ENCODE measurements at places on chromosomes 7 and 10.

DNA sequence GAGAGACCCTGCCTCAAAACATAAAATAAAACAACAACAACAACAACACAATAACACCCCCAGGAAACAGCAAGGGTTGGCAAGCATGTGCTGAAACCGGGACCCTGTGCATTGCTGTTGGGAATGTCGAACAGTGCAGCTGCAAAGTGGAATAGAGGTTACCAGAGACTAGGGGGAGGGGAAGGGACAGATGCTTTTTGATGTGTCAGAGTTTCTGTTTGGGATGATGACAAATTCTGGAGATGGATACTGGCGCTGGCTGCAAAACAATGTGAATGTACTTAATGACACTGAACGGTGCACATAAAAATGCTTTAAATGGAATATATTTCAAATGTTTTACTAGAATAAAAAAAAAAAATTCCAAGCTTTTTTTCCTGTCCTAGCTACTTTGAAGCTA, 241.8 kb downstream of the TEX36 start:
- no peak for DNase-seq

- no peak for DNase-seq
Observed at GRCh38 chr10:227014-227413, 91.8 kb downstream of the ZMYND11 start.

GRCh38 chr10:629186-629998, 60.1 kb downstream of the DIP2C start:
- no peak for DNase-seq

DNA sequence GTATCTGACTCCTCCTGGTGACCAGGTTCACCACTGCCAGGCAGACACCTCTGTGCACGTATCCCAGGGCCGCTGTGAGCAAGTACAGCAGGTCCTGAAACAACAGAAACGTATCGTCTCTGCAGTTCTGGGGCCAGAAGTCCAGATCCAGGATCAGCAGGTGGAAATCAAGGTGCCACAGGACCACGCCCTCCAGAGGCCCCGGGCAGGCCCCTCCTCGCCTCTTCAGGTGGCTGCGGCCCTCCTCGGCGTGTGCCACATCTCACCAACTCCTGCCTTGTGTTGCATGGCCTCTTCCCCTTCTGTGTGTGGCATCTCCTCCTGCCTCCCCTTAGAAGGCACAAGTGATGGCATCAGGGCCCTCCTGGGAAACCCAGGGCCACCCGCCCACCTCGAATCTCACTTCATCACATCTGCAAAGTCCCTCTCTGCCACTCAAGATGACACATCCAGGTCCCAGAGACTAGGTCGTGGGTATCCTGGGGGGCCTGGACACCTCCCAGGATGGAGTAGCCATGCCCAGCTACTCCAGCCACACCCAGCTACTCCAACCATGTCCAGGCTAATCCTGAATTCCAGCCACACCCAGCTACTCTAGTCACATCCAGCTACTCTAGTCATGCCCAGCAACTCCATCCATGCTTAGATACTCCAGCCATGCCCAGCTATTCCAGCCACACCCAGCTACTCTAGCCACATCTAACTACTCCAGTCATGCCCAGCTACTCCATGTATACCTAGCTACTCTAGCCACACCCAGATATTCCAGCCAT, 52.6 kb upstream of the DNAAF5 start:
- DNase-seq: no peak

GRCh38 chr7:96629884-96630283, 79.8 kb downstream of the SEM1 start:
- no peak for DNase-seq

DNA sequence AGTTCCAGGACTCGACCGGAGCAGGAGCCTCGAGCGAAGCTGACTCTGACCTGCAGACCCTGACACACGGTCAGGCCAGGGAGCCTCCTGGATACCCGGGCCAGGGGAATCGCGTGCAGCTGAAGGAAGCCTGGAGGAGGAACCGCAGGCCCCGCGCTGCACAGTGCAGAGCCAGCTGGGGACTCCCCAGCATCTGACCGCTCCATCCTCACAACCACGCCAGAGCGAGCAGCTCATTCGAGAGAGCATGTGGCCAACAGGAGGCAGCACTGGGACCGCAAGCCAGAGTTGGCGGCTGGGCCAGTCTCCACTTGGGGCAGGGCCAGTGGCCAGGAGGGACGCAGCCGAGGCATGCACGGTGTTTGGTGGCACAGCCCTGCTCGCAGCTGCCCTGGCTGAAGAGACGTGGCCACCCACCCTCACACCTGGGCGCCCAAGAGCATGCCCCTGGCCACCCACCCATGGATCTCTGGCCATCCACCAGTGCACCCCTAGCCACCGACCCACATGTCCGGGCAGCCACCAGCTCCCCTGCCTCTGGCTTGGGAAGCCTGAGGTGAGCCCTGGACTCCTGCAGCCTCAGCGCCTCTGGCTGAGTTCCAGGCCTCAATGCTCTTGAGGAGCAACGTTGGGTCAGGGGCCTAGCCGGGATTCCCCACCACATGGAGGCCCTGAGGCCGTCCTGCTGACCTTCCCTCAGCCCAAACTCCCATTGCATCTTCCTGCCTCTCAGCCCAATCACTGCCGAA, 213.9 kb downstream of the ELFN1 start:
- DNase-seq: no peak

GRCh38 chr7:47354071-47354470, 227.8 kb downstream of the TNS3 start:
- DNase-seq: no peak

DNA sequence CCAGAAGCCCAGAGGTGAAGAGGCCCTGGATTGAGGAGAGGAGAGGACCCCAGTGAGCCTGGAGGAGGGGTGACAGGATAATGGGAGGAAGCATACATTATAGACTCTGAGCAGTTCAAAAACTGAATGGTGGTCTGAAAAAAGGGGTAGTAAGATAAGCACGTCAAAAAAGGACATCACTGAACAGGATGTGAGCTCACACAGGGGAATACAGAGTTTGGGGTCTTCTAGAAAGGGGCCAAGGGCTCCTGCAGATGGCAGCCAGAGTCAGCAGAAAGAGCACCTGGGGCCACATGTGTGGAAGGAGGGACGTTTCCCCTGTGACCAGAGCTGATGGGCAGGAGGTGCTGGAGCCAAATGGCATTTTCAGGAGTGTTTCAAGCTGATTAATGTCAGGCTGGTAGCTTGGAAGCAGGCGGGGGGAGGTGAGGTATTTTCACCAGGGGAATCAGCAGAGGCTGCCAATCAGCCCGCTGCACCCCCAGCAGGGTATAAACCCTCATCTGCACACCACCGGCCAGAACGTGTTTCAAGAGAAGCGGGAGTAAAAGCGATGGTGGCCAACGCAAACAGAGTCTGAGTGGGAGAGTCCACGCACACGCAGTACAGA, 85.8 kb downstream of the TNS3 start:
- no peak for DNase-seq

GRCh38 chr7:98872328-98872924, 2.6 kb upstream of the TMEM130 start:
- DNase-seq: no peak

GRCh38 chr7:44141221-44141850, at the start of gene MYL7:
Gene MYL7, minus strand, starts transcription at chr7:44141332. Its CDS starts 27 bp downstream, at chr7:44141305.
- peak; percentile 14 for DNase-seq

DNA sequence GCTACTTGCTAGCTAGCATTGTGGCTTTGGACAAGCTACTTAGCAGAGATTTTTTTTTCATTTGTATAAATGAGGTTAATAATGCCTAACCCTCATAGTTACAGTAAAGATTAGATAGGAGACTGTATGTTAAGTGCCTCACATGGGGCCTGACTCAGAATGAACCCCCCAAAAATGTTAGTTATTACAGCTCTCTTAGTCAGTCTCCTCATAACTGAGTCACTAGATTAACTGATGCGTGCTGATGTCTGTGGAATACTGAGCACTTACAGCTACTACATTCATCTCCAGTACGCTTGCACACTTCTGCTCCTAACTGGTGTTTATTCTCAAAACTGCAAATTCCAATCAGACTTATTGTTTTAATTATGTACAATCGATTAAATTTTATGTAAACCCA, 315.3 kb downstream of the SNX13 start:
- DNase-seq: no peak

DNA sequence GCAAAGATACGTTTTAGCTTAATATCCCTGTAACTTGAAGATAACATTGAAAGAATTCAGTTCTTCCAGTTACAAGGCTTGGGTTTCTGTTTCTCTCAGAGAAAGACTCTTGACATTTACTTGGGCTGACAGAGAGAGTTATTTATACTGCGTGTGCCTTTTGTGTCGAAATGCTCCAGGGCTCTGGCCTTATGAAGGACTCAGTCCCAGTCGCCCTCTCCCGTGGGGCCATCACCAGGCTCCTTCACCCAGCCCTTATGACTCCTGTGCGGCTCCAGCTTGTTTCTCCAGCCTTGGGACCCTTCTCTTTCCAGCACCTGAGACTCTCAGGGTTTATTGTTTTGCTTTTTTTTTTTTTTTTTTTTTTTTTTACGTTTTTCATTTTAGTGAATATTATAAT, 242.3 kb upstream of the DKK1 start:
- DNase-seq: no peak

DNA sequence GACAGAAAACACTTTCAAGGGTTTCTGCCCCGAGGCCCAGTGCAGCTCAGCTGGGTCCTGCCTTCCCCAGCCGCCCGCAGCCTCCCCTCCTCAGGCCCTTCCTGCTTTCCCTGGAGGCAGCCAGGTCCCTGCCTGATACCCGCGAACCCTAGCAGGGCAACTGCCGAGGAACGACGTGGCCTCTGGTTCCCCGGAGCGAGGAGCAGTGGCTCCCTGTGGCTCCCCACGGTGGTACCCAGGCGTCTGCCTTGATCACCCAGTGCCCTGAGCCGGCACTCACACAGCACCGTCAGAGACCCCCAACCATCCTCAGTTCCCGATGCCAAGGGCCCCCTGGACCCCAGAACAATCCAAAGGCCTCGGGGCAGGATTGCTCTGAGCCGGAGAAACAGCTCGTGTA, 58.3 kb downstream of the CFAP46 start:
- no peak for DNase-seq

- DNase-seq: no peak
Observed at GRCh38 chr10:11863353-11864109, 40.4 kb downstream of the PROSER2 start.

DNA sequence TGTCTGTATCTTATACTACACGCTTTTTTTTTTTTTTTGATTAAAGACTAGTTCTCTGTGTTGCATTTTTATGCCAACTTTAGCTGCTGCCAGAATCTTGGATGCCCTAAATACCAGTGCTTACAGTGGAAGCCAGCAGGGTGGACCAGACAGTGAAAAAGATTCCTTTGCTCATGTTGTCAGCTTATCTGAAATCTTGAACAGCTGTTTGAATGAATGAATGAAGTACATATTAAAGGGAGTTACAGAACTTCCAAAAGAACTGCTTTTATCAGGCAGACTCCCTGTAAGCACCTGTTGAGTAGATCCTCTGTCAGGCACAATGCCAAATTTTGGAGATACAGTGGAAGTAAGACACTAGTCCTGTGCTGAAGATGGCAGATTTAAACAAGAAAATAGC, 184.9 kb downstream of the PPP1R9A start:
- DNase-seq: no peak

DNA sequence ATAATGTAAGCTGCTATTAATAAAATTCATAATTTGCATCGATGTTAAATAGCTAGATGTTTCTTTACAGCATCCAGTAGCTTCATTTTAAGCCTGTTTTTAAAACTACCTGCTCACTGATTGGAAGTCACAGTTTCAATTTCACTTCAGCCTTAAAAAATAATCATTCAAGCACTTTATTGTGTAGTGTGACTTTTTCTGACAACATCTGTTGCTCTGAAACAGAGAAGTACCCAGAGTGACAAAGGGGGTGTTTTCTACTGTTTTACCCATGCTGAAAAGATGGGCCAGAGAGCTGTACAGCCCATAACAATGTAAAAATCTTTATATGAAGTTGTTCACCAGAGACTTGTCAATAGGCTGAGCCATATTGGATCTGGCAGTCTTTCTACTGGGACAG, 437.2 kb downstream of the MDFIC start:
- no peak for DNase-seq

DNA sequence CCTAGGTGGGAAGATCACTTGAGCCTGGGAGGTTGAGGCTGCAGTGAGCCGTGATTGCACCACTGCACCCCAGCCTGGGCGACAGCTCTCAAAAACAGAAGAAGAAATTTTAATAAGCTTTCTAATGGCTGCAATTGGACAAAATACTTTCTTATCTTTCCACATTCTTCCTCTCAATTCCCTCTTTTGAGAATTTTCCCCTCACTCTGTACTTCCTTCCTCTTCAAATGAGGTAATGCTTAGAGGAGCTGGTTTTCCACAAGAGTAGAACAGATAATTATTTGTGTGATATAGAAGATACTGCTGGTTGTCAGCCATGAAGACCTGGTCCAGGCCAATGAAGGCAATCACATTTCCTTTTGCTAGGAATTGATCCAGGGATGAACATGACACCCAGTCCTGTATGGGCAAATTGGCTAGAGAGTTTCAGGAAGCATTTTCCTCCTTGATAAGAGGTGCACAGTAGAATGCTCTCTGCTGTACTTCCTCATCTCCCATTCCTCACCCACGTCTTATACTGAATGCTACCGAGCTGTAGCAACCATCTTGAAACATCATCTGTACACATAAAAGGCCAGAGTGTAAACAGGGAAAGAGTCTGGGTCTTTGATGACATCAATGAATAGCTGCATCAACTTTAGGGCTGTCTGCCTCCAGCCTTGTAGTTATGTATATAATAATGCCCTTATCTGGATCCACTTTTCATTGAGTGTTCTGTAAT, 103.9 kb downstream of the CDK6 start:
- DNase-seq: no peak

GRCh38 chr10:76645341-76645740, 992.3 kb downstream of the KCNMA1 start:
- no peak for DNase-seq

DNA sequence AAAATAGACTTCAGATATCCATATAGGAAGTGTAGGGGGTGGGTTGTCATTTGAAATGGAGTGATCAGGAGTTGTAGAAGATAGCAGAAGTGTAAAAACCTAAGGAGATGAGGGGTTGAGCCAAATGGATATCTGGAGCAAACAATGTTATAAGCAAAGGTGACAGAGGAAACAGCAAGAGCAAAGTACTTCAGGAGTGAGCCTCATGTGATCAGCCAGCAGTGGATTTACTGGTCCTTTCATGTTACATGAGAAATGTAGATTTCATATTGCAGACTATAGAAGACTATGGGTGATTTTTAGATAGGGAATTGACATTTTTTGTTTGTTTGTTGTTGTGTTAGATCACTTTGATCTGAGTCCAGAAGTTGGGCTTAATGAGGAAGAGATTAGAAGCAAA, 47.7 kb downstream of the GNAT3 start:
- no peak for DNase-seq

- DNase-seq: no peak
Observed at GRCh38 chr7:6307762-6308161, 35.3 kb upstream of the CYTH3 start.

DNA sequence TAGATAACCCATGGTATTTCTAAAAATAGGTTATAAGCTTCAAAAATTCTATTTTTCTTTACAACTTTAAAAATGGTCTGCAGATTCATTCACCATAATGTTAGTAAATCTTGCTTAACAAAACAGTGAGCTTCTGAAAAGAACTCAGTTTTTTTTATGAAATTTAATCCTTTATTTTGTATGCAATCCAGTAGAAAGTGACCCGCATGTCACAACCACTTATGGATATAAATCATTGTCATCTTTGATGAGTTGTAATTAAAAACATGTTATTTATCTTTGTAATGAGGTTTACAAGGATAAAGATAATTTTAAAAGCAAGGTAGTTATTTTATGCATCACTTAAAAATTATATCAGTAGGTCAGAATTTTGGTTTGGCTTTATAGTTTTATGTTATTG, 173.5 kb upstream of the SEMA3A start:
- DNase-seq: no peak

Measured in activated T-cell treated with anti-CD3 and anti-CD28 coated beads, Interleukin-2, amount 50 U/mL, for 1 hour (primary cell).